ENCODE measurements at places on chromosomes 5 and 9.

- peak; percentile 91 for DNase-seq
Measured at GRCh38 chr9:16515879-16516301, 354.6 kb downstream of the BNC2 start.

DNA sequence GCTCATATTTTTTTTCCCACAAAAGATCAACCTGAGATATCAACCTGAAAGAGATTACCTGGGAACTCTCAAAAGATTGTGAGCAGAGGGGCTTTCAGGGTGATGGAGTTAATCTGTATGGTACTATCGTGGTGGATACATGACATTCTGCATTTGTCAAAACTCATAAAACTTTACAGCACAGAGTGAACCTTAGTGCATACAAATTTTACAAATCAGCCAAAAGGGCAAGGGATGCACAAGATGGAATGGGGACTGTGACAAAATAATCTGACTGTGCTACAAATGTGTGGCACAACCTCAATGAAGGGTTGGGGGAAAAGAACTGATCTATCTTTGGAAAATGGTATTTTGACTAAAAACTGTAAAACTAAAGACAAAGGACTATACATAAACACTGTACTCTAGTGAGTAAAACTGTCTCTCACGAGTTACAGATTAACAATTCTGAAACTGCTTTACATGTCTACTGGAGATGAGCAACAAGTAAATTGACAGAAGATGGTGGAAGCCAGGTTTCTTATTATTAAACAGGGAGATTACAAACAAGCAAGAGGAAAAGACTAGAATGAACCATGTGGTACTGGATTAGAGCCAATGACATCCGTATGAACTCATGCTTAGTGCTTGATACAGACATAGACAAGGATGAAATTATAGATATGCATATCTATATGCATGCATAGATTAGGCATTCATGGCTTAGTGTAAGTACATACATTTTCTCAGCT is 24.8 kb upstream of the RLN1 start:
- DNase-seq: peak; percentile 26

GRCh38 chr9:78363221-78363620 is 66.3 kb downstream of the PSAT1 start:
- peak; percentile 59 for DNase-seq

DNA sequence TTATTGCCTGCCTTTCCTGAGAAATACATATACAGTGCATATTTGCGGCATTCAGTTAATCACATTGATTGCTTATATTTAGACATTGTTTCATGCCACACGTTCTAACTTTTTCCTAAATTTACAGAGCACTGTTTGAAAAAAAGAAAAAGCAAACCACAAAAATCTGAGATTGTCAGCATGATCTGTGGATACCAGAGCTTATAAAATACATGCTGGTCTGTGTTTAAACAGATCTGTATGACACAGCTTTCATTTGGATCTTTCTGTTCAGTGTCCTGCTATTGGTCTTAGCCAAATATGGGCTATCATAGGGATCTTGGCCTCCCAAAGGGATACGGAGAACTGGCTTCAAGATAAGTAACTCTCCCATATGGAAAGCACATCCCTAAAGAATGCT is 20.2 kb downstream of the ALDH1A1 start:
- no peak for DNase-seq

GRCh38 chr5:138641547-138642298 is 66.5 kb upstream of the HSPA9 start:
- peak; percentile 54 for DNase-seq

GRCh38 chr5:9042241-9042640 is 503.6 kb downstream of the SEMA5A start:
- DNase-seq: no peak

DNA sequence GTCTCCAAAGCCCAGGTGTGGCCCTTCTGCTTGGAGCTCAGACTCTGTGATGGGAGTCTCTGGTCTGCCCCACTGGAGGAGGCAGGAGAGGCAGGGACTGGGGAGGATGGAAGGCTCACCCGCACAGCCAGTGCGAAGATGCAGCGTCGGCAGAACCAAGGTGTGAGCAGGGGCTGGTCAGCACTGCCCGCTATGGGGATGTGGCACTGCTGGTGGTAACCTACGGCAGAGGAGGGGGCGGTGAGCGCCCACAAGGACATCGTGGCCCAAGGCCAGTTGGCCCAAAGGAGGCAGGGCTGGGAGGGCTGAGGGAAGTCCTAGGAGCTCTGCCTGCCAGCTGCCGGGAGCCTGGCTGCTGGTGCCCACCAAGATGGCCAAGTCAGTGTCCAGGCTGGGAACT is 7.3 kb downstream of the PHF19 start:
- DNase-seq: peak; percentile 27

GRCh38 chr5:136145030-136145429 is 12.4 kb downstream of the SMAD5 start:
- DNase-seq: no peak

DNA sequence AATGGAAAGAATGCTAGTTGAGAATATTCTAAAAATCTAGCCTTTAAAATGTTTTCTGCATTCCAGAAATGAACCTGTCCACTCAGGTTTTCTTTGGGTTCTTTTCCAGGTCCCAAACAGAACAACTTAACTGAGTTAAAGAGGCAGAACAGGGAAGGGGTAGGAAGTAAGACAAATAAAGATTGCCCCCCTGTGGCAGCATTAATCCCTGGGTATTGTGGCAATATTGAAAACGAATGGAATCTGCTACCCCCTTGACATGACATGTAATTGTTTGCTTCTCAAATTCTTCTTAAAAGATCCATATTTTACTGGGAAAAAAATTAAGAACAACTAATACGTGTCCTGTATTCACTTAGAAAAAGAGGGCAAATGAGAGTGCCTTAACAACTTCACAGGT is 9.3 kb upstream of the RBM22 start:
- no peak for DNase-seq

DNA sequence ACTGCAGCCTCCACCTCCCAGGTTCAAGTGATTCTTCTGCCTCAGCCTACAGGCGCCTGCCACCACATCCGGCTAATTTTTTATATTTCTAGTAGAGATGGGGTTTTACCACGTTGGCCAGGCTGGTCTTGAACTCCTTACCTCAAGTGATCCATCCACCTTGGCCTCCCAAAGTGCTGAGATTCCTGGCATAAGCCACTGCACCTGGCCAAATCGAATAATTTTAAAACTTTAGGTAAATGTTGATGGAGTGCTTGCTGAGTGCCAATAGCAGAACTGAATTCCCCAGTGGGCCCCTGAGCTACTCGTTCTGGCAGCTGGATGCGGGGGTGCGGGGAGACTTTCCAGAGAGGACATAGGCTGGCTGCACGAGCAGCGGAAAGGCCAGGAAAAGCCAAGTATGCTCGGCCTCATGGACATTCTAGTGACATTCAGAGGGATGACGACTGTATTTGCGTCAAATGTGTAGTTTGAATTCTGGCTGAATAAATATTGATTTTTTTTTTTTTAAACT is 16.8 kb downstream of the TRAF2 start:
- peak; percentile 25 for DNase-seq

DNA sequence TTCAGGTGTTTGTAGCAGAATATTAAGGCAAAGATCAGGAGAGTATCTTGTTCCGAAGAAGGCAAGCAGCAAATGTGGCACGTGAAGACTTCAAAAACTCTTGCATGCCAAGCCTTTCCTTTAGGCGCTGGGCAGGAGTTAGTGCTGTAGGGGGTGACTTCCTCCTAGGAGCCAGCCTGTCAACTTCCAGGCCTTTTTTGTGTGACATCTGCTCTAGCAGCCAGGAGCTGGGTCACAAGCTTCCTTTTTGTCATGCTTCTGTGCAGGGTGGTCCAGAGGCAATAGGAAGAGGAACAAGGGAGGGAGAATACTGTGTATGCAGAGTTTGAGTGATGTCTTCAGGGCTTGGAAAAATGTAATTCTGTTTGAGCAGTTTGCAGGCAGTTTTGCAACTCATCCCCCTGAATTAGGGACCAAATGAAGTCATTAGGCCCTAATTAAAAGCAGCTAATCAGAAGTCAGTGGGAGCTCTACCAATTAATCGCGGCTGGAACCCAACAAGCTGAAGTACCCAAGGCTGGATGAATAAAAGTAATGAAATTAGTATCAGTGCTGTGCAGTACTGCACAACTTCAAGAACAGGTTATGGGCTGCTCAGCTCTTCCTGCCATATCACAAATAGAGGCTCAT is 53.5 kb downstream of the TLR4 start:
- DNase-seq: peak; percentile 42

GRCh38 chr9:13588151-13589033 is 308.9 kb upstream of the MPDZ start:
- DNase-seq: peak; percentile 68

DNA sequence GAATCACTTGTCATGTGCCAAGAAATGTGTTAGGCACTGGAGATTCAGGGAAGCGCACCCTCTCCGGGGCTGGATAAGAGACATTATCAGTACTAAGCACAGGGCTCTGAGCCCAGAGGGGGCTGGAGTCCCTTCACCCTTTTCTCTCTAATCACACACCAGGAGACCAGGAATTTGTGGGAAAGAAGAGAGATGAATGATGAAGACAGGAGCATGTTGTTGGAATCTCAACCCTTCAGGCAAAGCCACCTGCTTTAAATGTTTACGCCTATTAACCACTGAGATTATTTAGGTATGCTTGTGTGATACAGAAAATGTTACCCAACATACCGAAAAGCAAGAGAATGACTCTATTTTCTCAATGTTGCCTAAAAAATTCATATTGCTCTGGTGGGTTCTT is 119.8 kb downstream of the ENTREP1 start:
- DNase-seq: no peak

GRCh38 chr5:68443091-68443490 is 227.5 kb downstream of the PIK3R1 start:
- DNase-seq: no peak

All from muscle of leg (tissue), 16 donors.